Mesothelial cell of epicardium (in vitro differentiated cells): ENCODE measurements at places on chromosomes 2 and 18. TPM values are rescaled to one million over a fixed set of nuclear protein-coding genes. Genes with fewer than 3 reads are reported as not detected.

GRCh38 chr2:179613701-179614100 lies 247.7 kb downstream of the ZNF385B start:
- no peak for DNase-seq

GRCh38 chr2:197915548-197916265 lies 111.3 kb downstream of the PLCL1 start:
- DNase-seq = no peak

DNA sequence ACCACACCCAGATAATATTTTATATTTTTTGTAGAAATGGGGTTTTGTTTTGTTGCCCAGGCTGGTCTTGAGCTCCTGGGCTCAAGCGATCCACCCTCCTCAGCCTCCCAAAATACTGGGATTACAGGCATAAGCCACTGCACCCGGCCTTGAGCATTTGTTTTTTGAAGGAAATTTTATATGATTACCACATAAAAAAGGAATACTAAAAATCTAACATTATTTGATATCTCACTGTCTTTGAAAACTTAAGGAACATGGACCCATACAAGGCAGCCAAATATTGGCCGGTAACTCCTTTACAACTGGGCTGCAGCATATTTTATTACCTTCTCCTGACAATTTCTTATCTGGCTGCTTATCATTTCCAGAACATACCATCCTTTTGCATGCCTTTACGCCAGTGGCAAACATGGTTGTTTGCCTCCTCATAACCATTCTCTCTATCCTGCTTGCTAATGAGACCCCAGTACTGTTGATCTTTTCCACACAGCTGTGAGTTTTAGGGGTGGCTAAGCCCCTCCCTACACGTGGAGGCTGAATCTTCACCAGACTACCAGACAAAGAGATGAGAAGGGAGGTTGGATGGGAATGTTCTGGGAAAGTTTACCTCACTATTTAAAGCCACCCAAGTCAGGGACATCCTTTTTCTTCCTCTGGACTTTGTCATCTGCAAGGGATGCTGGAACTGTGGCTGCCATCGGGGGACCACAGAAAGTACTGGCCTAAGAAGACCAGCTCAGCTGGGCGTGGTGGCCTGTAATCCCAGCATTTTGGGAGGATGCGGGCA lies 157.5 kb downstream of the TGIF1 start:
- DNase-seq = no peak

The IL1F10 gene
- not detected in 3 replicates for total RNA-seq

DNA sequence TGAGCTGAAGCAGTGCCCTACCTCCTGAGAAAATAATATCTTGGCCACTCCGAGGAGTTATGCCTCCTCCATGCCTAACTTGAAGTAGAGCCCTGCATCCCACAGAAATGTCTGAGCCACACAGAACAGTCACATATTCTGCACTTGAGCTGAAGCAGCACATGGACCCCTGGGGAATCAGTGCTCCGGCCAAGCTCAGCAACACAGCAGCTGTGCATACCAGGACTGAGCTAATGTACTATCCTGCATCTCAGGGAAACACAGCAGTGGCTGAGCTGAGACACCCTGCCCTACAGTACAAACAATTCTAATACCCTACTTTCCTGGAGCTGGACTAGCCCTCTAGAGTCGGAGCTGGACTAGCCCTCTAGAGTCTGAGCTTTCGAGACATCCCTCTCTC lies 166.9 kb downstream of the ZNF516 start:
- DNase-seq = no peak

The ADI1 gene
- total RNA-seq = 16.6 to 18.7 TPM (median 17.6 TPM) in 3 replicates

The RIT2 gene
- 0.57 TPM in 1 of 3 replicates, not detected in the others for total RNA-seq

- no peak for DNase-seq
Measured at GRCh38 chr2:30408961-30409387, 38.1 kb upstream of the LCLAT1 start.

DNA sequence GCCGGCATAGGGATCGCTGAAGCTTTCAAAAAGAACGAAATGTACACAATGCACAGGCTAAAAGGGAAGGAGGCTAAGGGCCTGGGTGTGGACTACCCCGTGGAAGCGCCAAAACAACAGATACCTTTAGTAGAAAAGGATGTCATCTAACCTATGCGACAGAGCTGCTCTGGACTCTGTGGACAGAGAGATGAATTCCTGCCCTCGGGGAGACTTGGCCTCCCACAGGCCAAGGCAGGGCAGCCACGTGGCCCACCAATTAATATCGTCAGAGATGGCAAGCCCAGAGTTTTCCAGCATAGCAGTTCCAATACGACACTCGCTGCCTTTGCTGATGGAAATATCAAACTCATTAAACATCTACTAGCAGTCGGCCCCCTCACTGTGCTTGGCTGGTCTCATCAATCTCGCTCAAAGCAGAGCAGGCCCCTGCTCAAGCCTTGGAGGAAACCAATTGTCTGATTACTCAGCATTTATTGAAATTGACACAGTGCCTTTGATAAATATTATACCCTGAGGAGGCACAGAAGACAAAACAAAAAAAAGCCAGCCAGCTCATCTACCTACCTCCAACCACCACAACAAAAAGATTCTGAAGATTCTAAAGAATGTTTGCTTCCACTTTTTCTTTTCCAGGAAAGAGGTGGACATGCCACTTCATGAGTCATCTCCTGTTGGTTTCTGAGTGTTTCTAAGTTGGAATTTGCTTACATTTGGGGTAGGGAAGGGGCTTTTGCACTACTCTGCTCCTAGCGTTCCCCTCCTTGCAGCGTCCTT lies 79.0 kb upstream of the ACAA2 start:
- DNase-seq = no peak

DNA sequence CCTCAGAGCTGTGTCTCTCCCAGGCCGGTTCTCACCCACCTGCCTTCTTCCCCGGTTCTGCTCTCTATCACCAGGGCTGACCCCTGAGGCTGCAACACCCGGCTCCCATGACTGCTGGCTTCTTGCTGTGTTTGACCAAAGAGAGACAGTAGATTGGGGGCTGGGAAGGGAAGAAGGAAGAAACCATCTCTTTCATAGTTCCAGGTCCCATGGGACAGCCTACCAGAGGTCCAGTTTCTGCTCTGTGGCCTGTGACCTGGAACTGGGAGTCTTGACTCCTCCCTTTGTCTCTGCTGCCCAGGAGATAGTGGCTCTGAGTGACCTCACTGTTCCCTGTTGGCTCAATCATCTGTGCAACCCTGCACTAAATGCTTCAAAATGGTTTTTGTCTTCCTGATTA lies 38.1 kb downstream of the ALPK2 start:
- DNase-seq = no peak

DNA sequence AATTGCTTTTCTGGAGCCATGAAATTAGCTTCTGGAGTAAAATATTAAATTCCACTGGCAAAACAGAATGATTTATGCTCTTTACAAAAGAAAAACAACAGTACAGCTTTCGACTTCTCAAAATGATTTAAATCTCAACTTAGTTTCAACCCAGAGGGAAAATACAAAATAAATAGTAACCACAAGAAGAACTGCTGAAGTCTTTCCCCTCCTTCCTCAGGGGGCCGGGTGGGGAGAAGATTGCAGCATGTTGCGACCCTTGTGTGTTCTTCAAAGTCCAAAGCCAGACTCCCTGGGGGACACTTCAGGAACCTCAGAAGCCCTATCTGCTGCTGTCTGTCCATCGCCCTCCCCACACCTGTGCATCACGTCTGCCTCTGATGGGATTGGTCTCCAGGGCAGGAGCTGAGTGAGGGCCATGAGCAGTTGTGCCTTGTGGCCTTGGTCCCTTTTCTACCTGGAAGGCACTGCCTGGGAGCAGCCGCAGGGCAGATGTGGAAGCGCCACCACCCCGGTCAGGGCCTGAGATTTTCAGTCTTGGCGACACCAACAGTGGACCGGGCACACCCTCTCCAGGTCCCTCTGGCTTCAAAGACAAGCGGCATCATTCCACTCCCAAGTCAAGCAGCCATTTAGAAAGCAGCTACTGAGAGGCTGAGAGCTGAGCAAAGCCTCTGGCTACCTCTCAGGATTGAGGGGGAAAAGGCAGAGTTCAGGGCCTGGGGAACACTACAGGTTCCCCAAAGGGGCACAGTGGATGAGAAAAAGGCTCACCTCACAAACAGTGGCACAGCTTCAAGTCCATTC lies 210.1 kb upstream of the RAB6C start:
- no peak for DNase-seq

- no peak for DNase-seq
Measured at GRCh38 chr2:25085761-25086560, 44.1 kb downstream of the EFR3B start.

DNA sequence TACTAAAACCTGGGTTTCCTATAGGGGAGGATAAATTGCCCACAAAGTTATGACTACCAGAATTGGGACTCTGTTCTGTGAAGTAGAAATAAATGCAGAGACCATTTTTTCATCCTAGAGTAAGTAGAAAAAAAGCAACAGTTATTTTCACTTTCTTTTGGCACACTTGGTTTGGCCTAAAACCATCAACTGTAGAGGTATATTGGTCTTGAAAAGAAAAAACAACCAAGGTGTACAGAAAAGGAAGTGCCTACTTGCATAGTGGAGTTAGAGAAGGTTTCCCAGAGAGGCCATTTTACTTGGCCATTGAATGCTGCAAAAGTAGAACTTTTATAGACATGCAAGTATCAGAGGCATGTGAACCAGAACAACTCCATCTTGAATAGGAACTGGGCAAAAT lies 89.4 kb upstream of the TACR1 start:
- DNase-seq = no peak

The RBM44 gene
- 0.60 to 0.72 TPM (median 0.69 TPM) in 3 replicates for total RNA-seq

The CCDC85A gene
- 1.8 to 2.2 TPM (median 1.9 TPM) in 3 replicates for total RNA-seq

DNA sequence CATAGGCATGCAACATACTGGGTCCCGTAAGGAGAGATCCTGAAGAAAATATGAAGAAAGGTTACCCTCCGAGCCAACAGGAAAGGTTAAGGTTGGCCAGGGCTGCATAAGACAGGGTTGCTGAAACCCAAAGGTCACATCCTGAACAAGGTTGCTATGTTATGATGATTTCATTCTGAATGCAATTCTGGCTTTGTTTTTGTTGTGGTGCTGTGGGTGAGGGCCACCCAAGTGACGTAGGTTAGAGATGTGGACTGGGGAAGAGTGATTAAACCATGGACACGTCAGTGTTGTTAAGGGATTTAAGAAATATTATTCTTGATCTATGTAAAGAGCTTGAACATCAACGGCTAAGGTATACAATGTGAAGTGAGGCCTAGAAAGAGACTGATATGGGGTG lies 60.0 kb downstream of the ZEB2 start:
- DNase-seq = no peak

The IDH1 gene
- total RNA-seq = 82.9 to 89.3 TPM (median 87.7 TPM) in 3 replicates

GRCh38 chr2:205058409-205058808 lies 513.1 kb downstream of the PARD3B start:
- DNase-seq = no peak

DNA sequence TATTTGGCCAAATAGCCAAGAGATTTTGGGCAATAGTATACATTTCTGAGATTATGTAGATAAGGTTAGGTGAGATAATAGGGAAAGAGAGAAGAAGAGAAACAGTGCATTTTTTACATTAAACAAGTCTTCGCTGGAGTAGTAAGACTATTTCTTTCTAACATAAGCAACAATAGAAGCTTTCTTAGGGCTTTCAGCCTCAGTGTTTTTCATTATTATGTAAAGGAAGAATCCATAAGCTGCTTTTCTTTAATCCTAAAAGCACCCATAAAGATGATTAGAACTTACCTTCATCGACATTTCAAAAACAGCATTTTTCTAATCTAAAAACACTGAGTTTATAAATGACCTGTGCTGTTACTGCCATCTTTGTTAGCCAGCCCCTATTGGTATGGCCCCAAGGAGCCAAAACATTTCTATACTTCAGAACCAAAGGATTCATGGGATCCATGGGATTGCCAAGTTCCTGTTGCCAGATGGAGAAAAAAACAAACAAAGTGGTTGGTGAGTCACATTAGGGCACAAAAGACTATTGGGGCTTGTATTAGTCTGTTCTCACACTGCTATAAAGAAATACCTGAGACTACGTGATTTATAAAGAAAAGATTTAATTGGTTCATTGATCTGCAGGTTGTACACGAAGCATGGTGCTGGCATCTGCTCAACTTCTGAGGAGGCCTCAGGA lies 88.2 kb downstream of the SCG2 start:
- DNase-seq = no peak

The CCDC74A gene
- total RNA-seq = 9.6 to 11.0 TPM (median 10.9 TPM) in 3 replicates

The CFC1 gene
- total RNA-seq = not detected in 3 replicates

The STARD6 gene
- total RNA-seq = not detected in 3 replicates

The C1QL2 gene
- not detected in 3 replicates for total RNA-seq

The ELOA2 gene
- not detected in 3 replicates for total RNA-seq

DNA sequence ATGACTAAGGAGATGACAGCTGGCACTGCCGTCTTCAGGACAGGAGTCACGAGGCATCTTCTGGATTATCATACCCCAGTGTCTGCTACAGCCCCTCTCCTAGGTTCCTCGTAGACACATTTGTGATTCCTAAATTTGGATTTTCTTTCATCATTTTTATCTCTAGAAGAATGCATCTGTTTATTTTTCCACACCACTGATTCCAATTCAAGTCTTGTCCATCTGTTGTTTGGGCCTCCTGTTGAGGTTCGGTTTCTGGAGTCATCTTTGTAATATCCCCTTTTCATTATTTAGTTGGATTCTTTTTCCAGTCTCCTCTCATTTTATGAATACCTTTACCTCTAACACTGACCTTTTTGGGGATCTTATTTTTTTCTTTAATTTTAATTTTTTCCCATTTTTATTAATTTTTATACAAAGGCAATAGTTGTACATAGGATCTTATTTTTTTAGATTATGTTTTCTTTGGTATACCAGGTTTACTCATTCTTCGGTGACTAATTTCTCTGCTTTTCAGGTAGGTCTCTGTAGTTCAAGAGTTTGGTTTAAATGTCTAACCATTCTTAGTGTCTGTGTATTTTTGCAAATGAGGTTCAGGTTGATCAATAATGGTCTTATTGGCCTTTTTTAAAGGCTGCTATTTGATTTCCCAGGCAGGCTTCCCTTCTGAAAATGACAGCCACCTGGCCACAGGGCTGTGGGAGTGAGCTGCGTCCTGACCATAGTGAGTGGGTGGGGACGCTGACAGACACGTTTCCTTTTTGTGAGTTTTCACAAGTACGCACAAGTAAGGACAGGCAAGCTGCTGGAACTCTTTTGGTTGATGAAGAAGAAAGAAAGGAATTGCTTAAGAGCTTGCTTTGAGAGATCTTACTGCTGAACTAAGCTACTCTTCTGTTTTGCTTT lies 34.5 kb downstream of the FARP2 start:
- DNase-seq = no peak

DNA sequence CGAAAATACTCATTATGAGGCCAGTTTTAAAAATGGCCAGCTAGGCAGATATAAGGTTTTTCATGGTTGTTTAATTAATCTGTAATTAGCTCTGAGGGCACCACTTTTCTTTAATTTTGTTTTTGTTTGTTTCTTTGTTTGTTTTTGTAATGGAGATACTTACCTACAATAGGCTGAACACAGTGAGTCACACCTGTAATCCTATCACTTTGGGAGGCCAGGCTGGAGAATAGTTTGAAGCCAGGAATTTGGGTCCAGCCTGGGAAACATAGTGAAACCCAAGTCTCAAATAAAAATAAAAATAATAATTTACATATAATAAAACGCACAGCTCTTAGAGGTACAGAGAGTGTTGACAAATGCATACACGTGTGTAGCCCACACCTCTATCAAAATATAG lies 56.8 kb upstream of the MSH2 start:
- no peak for DNase-seq

The TMEM169 gene
- total RNA-seq = 0.71 to 0.84 TPM (median 0.78 TPM) in 3 replicates
